Caki2 (cell line): ENCODE measurements at places on chromosomes 16 and 17. TPM values are rescaled to one million over a fixed set of nuclear protein-coding genes. Genes with fewer than 3 reads are reported as not detected.

The TMIGD1 gene
- total RNA-seq = not detected in 2 replicates

The NXPH3 gene
- 0.27 TPM in 1 of 2 replicates, not detected in the other for total RNA-seq

The C16orf86 gene
- not detected in 2 replicates for total RNA-seq

The ADGRG1 gene
- total RNA-seq = 32.2 and 37.7 TPM in 2 replicates

The TMEM114 gene
- not detected in 2 replicates for total RNA-seq

The PARD6A gene
- total RNA-seq = 5.3 and 7.2 TPM in 2 replicates

The SERPINF2 gene
- 0.14 and 0.68 TPM in 2 replicates for total RNA-seq

The UTS2R gene
- total RNA-seq = not detected in 2 replicates

The DNAAF8 gene
- 5.4 and 6.6 TPM in 2 replicates for total RNA-seq

The MYH13 gene
- not detected in 2 replicates for total RNA-seq

The TMEM256 gene
- 132 and 200 TPM in 2 replicates for total RNA-seq

The TP53TG3C gene
- not detected in 2 replicates for total RNA-seq

The CCL14 gene
- total RNA-seq = not detected in 2 replicates

The TEX19 gene
- total RNA-seq = 0.37 and 1.9 TPM in 2 replicates

The LGALS9B gene
- 0.54 and 0.67 TPM in 2 replicates for total RNA-seq

The MYO18A gene
- 10.6 and 13.3 TPM in 2 replicates for total RNA-seq

The RAMP2 gene
- not detected in 2 replicates for total RNA-seq

The NPIPB13 gene
- 0.43 and 0.78 TPM in 2 replicates for total RNA-seq

The SGCA gene
- not detected in 2 replicates for total RNA-seq
